Hypothalamus (tissue), 51 donors: ENCODE measurements at places on chromosomes 16 and 17.

DNA sequence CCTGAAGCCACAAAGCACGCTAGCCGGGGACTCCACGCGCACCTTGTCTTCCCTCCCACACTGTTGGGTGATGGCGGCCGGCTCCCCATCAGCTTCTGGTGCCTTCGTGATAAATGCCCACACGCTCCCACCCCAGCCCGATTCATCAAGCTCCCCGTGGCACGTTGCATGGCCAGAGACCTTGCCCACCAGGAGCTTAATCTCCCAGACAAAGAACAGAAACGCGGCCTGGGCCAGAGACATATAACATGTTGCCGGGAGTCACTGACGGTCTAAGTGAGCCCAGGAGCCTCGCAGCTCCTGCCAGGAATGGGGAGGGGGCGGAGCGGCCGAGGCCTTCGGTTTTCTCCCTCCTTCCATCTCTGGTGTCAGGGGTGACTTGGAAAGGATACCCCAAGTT lies 93.1 kb downstream of the SDK2 start:
- DNase-seq = no peak

- DNase-seq = no peak
Measured at GRCh38 chr17:40457964-40458791, 14.9 kb downstream of the IGFBP4 start.

- DNase-seq = peak; percentile 95
Measured at GRCh38 chr17:8153957-8154607, 1.9 kb upstream of the PER1 start.

- peak; percentile 54 for DNase-seq
Measured at GRCh38 chr17:78341559-78342448, 18.1 kb downstream of the SOCS3 start.

GRCh38 chr17:55462711-55463110 lies 41.1 kb upstream of the MMD start:
- no peak for DNase-seq

- DNase-seq = no peak
Measured at GRCh38 chr16:67803894-67804293, 2.5 kb downstream of the RANBP10 start.

GRCh38 chr17:2959371-2960130 lies 103.9 kb downstream of the OR1D5 start:
- no peak for DNase-seq

GRCh38 chr17:78580277-78580804 lies 3.1 kb upstream of the DNAH17 start:
- DNase-seq = no peak

DNA sequence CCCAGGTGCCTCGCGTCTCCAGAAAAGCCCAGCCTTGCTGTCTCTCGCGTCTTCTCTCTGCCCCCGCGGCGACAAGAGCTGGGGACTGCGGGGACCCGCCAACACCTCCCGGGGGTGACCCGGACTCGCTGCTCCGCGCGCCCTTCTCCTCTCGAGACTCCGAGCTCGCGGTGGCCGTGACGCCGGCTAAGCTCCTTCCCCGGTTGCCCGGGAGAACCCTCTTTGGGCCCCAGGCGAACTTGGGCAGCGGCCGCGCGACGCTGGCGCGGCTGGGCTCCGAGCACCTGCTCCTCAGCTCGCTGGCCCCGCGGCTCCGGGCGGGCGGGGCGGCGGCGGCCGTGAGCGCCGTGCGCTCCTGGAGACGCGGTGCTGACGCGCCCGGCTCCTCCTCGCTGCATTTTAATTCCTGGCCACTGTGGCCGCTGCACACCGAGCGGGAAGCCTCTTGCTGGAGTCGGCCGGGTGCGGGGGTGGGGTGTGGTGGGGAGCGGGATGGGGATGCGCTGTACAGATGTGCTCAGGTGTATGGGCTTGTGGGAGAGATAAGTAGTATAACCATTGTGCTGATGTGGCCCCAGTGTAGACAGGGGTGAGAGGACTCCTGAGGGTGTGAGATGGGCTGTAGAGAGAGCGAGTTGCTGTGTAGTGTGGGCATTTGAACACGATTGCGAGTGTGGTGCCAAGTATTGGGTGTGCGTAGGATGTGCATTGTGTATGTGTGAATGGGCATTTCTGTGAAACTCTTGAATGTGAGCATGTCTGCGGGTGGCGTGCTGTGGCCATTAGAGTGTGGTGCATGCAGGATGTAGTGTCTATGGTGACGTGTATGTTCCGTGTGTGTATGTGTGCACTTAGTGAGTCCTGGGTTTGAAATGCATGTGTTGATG lies at the start of gene ASIC2:
ASIC2 (minus strand) TSS at position 315 of the 887 bp plus-strand sequence.
- DNase-seq = peak; percentile 37

GRCh38 chr16:4087990-4088577 lies 28.2 kb downstream of the ADCY9 start:
- no peak for DNase-seq

- no peak for DNase-seq
Measured at GRCh38 chr16:60815033-60815432, 1221.2 kb downstream of the CDH8 start.

DNA sequence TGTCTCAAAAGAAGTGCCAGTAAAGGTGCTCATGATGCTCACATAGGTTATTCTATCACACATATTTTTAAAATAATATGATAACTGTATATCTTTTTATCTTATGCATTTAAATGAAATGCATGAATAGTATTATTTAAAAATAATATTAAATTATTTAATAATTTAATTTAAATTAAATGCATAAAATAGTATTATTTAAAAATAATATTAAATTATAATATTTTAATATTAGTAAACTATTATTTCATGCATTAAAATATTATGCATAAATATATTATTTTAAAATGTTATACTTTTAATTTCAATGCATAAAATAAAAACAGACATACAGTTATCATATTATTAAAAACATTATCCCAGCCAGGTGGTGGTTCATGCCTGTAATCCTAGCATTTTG lies 33.4 kb downstream of the TMC7 start:
- no peak for DNase-seq

DNA sequence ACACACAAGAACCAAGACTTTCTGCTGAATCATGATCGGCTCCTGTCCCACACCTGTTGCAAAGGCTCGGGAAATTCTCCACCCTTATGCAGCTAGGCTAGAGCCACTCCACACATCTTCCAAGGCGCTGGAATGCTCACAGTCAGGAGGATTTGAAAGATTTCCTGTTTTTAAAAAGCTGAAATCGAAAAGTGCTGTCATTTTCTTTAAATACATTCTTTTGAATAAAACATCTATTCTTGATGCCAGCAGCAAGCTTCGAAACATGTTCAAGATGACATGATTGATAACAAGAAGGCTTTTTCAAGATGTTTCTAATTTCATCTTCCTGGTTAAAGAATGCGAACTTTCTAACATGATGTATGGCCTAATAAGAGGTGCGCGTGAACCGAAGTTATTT lies 219.7 kb upstream of the CDH5 start:
- no peak for DNase-seq

DNA sequence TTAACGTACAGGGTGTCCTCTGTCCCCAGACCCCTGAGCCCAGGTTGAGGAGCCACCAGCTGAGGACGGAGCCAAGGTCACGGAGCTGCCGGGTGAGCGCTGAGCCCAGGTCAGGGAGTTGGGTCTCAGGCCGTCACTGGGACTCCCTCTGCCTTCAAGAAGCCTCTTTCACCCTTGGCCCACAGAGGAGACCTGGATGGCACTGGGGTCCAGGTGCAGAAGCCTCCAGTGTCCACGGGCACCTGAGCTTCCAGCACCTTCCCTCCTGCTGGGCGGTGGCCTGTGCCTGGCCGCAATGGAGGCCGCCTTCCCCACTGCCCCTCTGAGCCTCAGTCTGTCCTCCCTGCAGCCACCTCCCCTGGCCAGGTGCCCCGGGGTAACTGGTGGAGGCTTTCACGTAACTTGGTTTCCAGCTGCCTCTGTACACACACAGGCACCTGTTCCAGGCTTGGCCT lies 31.6 kb upstream of the CDH15 start:
- no peak for DNase-seq
